ENCODE measurements at places on chromosomes 1 and 21.

- peak; percentile 71 for DNase-seq
Measured at GRCh38 chr1:109490029-109490933, 3.6 kb upstream of the CYB561D1 start.

GRCh38 chr1:157198619-157199420, 60.6 kb upstream of the ETV3 start:
- no peak for DNase-seq

DNA sequence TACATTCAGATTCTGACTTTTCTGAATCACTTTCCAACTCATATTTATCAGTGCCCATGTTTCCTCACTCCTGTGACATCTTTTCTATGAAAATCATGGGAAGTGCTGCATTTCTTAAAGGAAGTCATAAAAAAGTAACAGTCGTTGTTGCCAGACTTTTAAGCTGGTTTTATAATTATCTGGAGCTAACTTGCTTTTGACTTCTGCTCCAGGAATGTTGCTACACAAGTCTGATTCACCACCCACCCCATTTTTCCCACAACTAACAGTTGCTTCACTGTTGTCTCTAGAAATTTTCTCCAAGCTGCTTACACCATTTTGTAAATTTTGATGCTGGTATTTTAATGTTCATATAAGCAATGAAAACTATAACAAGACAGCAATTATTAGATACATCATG, 12.2 kb downstream of the FCRLB start:
- no peak for DNase-seq

DNA sequence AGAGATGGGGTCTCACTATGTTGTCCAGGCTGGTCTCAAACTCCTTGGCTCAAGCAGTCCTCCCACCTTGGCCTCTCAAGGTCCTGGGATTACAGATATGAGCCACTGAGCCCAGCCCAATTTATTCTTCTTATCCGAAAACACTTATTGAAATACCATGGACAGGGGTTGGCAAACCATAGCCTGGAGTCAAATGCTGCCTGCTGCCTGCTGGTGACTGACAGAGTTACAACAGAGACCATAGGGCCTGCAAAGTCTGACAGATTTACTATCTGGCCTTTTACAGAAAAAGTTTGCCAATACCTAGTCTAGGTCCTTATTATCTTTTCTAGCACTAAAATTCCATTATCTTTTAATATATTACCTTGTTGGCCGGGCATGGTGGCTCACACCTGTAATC, 87.1 kb upstream of the ZNF281 start:
- DNase-seq = no peak

GRCh38 chr1:176799327-176799726, 336.4 kb downstream of the PAPPA2 start:
- DNase-seq = no peak

- no peak for DNase-seq
Measured at GRCh38 chr1:197675583-197676208, 99.6 kb downstream of the DENND1B start.

DNA sequence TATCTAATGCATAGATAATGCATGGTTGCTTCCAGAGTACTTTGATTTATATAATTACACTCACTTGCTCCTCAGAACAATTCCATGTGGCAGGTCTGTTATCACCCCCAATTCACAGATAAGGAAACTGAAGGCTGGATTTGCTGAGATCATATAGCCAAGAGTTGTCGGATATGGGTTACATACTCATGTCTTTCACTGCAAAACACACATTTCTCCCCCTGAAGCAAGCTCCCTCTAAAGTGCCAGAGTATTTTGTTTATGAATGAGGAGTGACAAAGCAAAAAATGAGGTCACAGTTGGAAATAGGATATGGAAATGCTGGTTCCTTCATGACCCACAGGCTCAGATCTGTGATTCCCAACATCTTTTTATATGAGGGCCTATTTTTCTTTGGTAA, 134.2 kb downstream of the ROR1 start:
- no peak for DNase-seq

- no peak for DNase-seq
Measured at GRCh38 chr1:65526049-65526556, 105.6 kb downstream of the LEPR start.

GRCh38 chr21:26099610-26100219, 70.9 kb downstream of the APP start:
- DNase-seq = no peak

DNA sequence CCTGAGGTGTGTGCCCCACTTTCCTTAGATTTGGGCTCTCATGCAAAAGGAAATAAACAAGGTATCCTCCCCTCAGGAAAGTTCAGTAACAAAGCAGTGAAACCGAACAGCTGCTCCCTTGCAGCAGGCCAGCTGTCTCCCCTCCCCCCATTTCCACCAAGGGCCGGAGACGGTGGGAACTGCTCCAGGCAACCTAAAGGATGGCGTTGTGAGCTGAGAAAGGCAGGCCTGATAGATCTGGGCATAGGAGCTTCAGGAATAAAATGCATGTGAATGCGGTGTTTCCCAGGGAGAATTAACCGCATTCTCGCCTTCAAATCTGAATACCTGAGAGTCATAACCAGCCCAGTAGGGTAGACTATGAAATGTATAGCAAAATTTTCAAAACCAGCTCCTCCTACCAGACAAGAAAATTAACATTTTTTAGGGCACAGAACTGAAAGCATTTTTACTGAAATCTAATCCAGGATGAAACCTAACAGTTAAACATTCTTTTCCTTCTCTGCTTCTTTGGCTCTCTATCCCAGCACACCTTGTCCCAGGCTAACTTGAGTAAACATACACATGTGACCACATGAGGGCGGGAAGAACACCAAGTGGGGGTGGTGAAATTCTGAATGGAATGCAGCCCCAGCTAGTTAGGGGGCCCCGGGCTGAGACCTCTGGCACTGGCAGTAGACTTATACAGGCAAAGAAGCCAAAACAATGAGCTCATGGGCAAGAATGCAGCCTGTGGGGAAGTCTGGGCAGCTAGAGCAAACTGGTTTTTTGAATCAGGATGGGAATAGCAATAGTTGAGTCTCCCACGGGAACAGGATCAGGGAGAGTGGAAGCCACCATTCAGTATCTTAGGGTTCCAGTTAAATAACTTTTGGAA, 11.5 kb downstream of the MCL1 start:
- DNase-seq = no peak

DNA sequence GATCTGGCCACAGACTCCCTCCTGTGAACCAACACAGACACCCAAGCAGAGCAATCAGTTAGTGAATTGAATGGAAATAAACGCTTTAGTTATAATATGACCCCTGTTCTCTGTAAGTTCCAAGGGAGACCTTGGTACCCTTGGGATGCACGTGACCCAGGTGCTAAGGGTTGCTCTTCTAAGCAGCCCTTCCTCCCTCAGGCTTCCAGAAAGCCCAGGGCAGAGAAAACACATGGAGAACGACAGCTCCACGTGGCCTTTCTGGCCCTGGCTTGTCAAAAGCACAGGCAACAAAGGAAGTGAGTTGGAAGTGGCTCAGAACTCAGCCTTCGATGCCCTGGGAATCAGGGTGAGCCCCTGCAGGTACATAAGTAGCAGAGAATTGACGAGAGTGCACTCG, 57.4 kb downstream of the LACTBL1 start:
- DNase-seq = no peak

GRCh38 chr1:204439621-204440375, 28.2 kb upstream of the PPP1R15B start:
- no peak for DNase-seq

GRCh38 chr1:190634134-190634533, 156.5 kb upstream of the BRINP3 start:
- no peak for DNase-seq

DNA sequence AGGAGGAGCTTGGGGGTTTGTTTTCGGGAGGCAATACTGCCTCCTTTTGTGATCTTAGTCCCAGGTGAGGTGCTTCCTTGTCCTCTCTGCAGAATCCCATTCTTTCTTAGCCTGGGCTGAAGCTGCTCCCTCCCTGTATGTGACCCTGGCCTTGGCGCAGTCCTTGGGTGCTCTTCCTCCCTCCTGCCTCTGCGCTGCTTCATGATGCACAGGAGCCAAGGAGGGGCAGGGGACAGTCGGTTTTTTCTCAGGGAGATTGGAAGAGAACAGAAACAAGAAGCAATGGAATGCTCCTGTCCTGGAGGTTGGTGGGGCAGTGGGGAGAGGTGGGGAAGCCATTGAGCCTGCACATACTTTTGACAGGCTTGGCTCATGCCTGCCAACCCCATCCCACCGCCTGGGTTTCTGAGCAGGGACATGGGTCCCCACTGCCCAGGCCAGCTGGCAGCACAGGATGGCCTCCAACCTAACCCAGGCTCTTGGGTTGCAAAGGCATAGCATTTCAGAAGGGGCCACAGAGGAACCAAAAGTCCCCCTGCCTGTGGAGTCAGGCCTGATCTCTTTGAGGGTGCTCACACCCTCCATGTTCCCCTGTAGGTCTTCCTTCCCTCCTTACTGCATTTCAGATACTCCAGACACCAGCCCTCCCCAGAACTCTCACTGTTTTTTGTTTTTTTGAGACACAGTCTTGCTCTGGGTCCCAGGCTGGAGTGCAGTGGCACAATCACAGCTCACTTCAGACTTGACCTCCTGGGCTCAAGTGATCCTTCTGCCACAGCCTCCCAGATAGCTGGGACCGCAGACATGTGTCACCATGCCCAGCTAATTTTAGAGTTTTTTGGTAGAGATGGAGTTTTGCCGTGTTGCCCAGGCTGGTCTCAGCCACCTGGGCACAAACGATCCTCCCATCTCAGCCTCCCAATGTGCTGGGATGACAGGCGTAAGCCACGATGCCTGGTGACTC, 16.1 kb downstream of the IL6R start:
- DNase-seq = no peak

GRCh38 chr1:61910035-61910434, 167.8 kb downstream of the PATJ start:
- no peak for DNase-seq

- no peak for DNase-seq
Measured at GRCh38 chr21:42845296-42845965, 33.9 kb downstream of the WDR4 start.

DNA sequence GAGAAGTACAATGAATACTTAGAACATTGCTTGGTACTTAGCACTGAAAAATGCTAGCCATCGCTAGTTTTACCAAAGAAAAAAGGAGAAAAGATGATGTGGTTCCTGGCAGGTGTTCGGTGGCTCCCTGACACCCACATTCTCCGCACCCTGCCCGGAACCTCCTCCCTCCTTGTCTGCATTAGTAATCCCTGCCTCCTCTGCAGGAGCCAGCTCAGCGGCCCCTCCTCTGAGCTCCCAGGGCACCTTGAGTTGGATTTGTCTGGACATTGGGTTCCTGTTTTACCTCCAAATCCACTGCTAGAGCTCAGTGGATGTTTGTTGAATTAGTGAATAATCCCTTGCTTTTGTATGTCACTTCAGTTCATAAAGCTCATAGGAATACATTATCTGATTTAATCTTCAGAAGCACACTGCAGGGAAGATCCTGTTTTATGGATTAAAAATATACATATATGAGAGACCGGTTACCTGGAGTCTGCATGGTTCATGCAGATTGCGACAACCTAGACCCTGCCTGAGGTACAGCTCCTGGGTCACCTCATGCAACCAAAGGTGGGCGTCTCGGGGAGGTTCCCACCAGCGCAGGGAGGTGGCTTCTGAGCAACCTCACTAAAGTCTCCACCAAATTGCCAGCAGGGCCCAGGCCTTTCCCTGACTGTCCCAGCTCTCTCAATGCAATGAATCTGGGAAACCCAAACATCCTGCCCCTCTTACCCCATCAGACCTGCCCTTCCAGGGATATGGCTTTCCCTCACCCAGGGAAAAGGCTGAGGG, 24.2 kb downstream of the PCAT6 start:
- DNase-seq = no peak

DNA sequence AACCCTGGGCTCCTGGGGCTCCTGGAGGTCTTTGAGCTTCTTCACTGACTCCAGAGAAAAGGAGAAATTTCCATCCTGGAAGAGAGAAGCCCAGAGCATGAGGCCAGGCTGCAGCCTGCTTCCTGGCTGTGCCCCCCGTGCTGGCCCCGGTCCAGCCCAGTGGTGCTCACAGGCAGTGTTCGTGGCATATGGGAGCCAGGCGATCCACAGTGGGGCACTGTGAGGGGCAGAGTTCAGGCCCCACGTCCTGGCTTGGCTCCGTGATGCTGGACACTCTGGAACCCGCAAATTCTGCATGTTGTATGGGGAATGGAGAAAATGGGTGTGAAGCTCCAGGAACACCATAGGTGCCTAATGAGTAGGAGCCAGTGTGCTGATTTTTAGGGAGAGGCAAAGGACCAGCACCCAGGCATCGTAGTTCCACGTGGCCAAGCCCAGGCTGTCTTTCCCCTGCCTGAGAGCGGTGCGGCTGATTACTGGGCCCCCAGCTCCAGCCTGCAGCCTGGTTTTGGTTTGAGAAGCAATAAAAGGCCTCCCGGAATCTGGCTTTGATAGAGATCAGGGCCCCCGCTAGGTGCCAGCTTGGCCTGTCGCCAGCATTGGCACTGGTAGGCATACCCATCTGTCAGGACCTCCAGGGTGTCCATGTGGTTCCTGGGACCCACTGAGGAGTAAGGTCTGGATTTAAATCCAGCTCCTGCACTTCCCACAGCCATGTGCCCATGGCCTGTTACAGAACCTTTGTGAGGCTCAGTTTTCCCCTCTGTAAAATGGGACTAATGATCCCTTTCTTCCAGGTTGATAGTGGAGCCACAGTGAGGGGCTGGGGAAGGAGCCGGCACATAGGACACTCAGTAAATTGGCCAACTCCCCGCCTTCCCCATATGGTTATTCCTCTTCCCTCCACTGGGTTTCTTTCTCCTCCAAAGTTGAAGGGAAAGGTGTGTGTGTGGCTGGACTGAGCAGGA, 725 bp downstream of the GUCA2A start:
- no peak for DNase-seq

DNA sequence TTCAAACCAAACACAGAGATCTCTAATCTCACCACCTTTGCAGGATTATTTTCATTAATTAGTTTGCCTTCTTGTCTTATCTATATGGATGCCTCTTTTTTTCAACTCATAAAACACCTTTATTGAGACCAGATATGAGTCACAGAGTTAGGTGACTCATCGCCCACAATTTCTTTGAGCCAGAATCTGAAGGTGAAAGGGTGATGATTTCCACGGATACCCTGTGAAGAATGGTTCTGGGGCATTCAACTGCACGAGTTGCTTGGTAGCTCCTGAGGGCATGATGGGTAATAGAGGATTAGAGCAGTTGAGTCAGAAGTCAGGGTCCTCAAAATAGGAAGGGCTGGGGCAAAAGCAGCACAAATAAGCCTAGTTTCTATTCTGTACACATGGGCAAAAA, 128.2 kb downstream of the TBX19 start:
- no peak for DNase-seq

GRCh38 chr1:182441719-182442118, 8.2 kb upstream of the RGSL1 start:
- no peak for DNase-seq

DNA sequence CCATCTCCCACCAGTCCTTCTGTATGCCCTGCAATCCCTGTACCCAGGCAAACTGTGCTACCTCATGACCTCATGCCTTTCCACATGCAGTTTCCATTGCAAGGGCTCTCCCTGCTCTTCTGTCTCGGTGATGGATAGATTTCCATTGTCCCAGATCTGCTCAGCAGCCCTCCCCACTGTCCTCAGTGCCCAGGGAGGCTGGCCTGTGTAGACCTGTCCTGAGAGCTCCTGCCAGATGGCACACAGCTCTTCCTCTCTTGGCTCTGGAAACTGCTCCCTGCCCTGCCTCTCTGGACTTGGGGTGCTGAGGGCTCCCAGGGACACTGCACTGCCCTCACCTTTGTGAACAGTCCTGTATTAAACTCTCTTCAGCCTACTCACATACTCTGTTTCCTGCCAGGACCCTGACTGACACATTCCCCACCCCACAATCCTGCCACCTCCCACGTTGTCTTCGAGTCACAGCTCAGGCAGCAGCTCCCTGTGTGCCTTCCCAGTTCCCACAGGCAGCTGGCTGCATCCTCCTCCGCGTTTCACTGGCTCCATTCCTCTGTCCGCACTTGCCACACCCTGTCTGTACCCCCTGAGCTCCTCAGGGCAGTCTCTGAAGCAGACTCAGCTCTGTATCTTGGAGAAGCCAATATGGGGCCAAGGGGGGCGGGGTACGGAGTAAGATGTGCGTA, 57.0 kb downstream of the SPATA46 start:
- DNase-seq = peak; percentile 17
